ENCODE measurements at places on chromosomes 3 and 15.

- DNase-seq, result no peak
Observed at GRCh38 chr3:81726132-81726531, 35.3 kb downstream of the GBE1 start.

DNA sequence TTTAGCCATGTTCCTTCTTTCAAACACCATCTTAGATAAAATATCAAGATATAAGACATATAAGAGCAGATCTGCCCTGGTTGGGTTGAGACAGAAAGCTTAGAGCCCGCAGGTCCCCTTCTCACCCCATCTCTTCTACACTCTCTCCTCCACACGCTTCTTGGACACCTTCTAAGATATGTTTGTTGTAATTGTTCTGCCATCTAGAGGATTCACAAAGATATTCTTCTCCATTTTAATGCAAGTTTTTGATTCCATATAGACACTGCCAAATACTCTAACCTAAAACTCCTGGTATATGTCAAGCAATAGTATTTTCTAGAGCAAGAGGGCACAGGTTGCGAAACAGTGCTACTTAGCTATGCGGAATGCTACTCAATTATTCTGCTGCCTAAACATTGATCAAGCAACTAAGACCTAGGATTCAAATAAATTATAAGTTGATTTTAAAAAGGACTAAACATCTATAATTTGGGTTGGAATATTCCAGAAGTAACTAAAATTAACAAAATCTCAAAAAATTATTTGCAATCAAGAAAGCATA lies 6.8 kb downstream of the CHRM5 start:
- DNase-seq, result no peak

DNA sequence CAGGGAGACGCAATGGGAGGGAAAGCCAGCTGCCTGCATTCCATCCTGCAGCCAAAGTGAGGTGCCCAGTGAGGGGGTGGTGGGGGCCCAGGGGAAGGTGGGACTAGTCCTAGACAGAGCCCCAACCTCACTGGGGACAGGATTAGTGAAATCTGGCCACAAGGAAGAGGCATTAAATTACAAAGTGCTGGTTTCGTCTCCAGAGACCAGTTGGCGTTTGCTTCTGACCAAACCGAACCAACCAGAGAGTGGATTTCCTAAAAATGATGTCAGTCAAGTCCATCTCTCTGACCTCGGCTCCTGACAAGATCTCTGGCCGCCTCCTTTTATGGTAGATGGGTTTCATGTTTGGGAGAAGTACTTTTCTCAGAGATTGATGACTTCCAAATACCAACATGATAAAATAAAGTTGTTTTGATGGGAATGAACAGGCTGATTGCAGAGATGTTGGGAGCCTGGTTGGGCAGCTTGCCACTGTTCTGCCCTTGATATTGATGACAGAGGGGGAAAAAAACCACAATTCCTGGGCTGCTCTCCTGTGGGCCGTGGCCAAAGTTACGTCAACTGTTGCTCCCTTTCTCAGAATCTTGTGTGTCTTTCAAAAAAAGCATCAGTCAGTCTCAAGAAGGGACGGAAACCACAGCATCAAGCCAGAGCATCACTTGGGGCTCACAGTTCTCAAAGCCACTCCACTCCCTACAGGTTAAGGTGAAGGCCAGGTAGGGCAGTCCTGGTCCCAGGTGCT lies 24.6 kb downstream of the ITGA11 start:
- no peak for DNase-seq

- no peak for DNase-seq
Observed at GRCh38 chr3:20700714-20701113, 514.7 kb upstream of the SGO1 start.

DNA sequence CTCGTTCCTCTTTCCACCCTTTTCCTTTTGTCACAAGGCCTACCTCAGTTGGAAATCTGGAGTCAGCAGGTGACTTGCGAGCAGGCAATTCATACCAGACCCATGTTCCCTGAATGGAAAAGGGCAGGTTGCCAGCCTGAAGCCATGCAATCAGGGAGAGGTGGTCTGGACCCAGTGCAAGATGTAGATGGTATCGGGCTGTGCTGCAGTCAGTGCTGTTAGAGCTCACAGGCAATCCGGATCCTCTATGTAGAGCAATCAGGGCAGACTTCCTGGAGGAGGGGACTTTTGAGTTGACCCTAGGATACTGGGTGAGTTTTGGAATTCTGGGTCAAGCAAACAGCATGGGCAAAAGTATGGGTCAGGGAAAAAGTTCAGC lies 18.9 kb downstream of the LOXL1 start:
- no peak for DNase-seq

DNA sequence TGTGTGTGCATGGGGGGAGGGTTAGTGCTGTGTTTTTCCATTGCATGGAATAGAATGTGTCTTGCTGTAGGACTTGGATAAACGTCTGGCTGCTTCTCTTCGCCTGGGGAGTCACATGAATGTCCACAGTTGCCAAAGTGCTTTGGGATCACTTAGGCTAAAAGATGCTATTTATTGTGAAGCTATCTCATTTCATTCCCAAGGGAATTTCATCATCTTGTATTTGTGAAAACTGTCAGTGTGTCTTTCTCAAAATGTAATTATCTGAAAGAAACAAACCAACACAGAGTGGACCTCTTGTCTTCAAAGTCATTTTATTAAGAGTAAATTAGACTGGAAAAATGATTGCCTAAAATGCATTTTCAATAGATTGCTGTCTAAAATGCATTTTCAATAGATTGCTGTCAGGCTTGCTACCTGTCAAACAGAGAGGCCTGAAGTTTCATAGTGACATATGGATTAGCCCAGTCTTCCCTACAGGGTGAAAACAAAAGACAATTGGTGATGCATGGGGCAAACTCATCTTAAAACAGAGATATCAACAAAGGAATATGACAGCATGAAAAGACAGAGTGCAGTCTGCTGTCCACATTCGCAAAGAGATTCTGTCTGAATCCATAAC lies 117.1 kb upstream of the GOLIM4 start:
- DNase-seq, result no peak

DNA sequence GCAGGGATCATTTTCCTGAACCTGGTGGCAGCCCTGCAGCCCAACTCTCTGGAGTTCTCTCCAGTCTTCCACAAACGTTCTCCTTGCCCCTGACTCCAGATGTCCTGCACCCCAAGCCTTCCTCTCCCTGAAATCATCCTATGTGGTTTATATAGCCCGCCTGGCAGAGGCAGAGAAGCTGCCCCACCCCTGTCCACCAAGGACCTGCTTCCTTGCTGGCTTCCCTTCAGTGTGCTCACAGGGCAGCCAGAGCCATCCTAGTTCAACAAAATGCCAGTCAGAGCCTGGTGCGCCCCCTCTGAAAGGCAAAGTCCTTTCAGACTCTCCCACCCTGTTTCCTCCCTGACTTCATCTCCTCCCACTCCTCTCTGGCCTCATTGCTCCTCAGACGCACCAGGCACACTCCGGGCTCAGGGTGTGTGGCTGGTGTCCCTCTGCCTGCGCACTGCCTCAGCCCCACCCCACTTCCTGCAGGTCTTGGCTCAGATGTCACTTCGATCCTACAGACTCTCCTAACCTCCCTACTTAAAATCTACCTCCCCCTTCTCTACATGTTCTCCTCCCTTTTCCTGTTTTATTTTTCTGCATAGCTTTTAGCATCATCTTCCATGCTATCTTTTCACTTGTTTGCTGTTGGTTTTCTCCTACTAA lies 5.9 kb downstream of the KBTBD13 start:
- DNase-seq, result no peak

DNA sequence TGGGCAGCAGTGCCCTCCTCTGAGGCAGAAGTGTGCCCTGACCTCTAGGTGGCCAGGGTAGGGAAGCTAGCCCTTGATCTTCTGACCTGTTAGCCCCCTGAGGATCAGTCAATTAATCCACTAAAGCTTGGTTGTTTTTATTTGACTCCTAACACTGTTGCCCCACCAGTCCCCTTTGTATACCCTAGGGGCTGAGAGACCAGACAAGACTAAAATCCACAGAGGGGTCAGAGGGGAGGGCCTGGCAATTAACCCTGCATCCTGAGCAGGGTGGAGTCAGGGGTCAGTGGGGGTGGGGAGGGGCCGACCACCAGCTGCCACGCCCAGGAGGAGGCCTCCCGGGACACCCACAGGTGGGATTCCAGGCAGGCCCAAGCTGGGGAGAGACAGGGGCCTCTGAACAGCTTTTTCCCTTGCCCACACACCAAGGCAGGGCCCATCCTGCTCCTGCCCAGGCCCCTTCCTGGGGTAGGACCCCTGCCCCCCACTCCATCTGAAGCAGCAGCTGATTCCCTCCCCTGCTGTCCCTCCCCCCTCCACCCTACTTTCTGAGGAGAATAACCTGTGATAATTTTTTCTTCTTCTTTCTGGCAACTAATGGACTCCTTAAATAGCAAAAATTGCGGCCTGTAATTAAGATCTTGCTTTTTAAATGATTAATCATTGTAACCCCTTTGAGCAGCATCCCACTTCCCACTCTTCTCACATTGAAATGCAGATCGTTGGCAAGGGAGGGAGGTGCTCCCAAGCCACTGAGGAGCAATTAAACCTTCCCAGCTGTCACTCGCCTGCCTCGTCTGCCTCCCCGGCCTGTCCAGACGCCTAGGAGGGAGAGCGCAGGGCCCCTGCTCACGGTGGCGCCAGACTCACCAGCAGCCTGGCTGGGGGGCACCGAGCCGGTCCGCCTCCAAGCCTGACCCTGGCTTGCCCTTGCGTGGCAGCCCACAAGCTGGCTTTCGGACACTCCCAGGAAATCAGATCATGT lies 51.9 kb downstream of the RHCG start:
- DNase-seq, result no peak

- DNase-seq, result no peak
Observed at GRCh38 chr15:66025015-66025452, 155.7 kb downstream of the RAB11A start.

- DNase-seq, result no peak
Observed at GRCh38 chr15:92864127-92864814, 35.9 kb upstream of the CHD2 start.

DNA sequence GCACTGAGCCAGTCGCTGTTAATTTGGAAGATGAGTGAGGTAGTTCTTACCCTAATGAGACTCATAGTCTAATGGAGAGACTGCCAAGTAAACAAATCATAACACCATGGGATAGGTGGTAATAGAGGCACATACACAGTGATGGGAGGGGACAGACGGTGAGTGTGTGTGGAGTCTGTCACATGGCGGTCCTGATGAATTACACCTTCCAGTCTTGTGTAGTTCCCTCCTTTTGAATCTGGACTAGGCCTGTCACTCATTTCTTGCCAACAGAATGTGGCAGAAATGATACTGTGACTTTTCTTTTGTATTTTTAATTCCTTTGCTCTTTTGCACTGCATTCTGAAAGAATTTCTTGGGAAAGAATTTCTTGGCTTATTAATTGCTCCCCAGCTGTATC lies 78.1 kb downstream of the NR1D2 start:
- no peak for DNase-seq

- no peak for DNase-seq
Observed at GRCh38 chr15:95262866-95263564, 1031.7 kb downstream of the MCTP2 start.

DNA sequence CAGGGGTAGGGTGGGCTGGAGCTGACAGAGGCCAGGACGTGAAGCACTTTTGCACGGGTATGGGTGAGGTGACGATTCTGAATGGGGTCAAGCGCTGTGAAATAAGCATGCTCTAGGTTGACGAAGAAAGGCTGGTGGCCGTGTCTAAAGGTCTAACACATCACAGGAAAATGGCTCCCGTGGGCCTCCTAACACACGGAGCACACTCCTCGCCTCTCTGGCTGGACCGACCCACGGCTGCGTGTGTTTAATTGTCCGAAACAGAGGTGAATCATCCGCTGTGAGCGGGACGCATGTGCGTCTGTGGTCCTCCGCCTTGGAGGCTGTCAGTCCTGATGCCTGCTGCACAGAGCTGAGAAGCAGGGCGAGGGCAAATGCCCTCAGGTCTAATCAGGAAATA lies 130.6 kb downstream of the NSMCE3 start:
- DNase-seq, result no peak

- no peak for DNase-seq
Observed at GRCh38 chr15:67095912-67096311, 30.5 kb downstream of the SMAD3 start.

DNA sequence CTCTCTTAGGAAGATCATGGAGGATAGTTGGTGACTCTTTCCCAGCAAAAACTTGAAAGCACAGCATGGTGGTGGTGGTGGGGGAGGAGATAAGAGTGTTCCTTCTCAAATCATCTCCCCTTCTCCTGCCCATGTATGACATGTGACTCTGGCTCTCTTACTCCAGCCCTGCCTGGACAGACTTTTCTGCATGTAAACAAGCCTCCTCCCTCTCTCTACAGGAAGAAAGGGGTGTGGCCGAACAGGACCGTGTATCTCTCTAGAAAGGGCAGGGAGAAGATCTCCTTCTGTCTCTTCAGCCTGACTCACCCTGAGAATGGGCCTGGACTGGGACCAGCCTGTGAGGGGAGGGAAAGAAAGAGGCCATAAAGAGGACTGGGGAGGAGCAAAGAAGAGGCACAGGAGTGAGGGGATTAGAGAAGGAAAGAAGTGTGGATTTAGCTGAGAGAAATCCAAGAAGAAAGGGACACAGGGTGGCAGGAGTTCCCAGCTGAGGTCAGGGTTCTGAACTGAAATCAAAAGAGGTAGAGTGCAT lies 1.5 kb downstream of the CELF6 start:
- DNase-seq, result no peak

GRCh38 chr15:47796830-47797229 lies 79.5 kb downstream of the SEMA6D start:
- no peak for DNase-seq

- peak; percentile 52 for DNase-seq
Observed at GRCh38 chr15:70195587-70196305, 98.0 kb upstream of the TLE3 start.

GRCh38 chr3:57805674-57806073 lies 49.6 kb downstream of the SLMAP start:
- DNase-seq, result no peak

DNA sequence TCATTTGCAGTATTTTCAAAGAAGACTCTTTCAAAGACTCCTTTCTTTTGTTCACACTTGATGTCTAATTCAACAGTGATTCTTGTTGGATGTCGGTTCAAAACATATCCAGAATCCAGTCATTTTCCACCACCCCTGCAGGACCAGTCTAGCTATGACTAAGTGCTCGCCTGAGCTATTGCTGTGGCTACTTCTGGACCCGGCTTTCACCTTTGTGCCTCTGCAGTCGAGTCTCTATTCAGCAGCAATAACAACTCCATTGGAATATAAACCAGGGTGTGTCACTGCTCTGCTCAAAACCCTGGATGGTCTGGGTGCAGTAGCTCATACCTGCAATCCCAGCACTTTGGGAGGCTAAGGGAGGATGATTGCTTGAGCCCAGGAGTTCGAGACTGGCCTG lies 55.0 kb downstream of the PRICKLE2 start:
- no peak for DNase-seq

DNA sequence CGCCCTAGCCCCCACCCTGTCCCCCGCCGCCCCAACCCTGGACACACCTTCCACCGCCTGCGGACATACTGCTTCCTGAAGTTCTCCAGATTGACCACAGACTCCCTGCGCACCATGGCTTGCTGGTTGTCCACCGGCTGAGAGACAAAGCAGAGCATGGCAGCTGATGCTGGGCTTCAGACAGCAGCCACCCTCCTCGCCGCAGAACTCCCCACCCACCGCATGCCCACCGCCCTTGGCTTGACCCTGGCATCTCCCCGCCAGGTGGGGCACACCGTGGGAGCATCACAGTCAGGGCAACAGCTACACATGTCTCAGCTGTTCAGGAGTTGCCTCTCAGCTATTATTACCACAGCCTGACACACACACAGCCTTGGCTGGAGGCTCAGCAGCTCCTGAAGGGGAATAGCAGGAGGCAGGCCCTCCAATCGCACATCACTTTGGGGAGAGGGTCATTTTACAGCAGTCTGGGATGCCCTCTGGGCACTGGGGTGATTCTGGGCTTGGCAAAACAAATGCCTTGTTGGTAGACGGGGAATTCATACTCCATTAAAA lies 78.4 kb upstream of the HERC1 start:
- DNase-seq, result no peak

GRCh38 chr3:179304605-179305004 lies 18.2 kb upstream of the ZNF639 start:
- no peak for DNase-seq

Data from occipital lobe (tissue), 3 donors.